ENCODE measurements at places on chromosomes 13 and 19.

- no peak for DNase-seq
These were observed 394.4 kb downstream of the SPRY2 start for GRCh38 chr13:79946556-79946955.

- no peak for DNase-seq
These were observed 204.7 kb downstream of the FGF14 start for GRCh38 chr13:102197193-102197592.

- no peak for DNase-seq
These were observed 1.4 kb upstream of the PRKD2 start for GRCh38 chr19:46718157-46718933.

DNA sequence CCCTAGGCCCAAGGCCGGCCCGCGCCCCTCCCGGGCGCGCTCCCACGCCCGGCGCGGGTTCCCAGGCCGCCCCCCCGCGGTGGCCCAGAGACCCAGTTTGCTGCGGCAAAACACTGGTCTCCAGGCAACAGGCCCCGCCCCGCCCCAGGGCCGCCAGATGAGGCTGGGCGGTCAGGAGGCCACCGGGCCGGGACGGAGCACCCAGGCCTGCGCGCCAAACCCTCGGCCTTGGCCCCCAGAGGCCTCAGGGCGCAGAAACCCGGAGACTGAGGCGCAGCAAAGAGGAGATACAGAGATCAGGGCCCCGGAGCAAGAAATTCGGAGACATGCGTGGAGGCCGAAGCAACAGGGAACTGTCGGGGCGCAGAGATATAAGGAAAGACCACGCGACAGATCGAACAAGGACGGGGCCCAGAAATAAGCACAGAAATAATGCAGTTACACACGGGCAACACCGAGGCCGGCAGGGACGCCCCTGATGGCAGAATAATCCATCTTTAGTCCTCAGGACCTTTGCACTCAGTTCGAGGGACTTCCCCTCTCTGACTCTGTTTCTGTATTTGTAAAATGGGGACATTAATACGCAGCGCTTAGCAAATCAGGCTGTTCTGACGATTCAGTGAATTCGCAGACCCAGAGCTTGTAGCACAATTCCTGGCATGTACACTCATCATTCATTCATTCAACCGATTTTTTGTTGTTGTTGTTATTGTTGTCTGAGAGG is 20.8 kb upstream of the ERCC1 start:
- peak; percentile 80 for DNase-seq

- no peak for DNase-seq
These were observed 70.8 kb upstream of the FGF14 start for GRCh38 chr13:102472650-102473049.

DNA sequence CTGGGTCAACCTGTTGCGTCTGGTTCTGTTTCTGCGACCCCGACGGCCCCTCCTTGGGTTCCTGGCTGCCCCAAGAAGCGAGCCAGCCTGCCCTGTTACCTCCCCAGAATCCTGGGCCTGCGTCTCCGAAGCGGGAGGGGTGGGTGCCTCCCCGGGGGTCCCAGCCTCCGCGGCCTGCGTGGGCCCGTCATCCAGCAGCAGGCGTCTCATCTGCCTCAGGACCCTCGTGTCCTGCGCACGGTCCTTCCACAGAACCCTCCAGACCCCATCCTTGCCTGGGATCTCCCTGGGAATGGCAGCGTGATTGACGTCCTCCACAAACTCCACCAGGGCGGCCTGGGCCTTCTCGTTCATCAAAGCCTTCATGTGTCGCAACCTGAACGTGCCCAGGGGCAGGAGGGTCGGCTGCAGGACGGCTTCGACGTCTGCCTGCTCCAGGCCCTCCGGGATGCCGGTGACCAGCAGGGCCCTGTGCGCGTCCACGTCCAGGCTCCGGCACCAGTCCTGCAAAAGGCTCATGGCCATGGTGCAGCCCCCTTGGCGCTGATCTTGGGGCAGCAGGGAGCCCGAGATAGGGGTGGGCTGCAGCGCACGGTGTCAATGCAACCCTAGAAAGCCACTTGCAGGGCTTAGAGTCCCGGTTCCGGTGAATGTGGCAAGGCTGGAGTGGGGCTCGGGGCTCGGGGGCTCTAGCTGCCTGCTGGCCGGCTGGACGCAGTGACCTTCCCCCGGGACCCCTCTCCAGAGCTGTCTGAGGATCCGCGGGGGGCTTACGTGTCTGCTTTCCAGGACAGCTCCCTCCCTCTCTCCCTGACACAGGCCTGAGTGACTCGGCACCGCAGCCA is 504 bp downstream of the PNMA8B start:
- DNase-seq = no peak

DNA sequence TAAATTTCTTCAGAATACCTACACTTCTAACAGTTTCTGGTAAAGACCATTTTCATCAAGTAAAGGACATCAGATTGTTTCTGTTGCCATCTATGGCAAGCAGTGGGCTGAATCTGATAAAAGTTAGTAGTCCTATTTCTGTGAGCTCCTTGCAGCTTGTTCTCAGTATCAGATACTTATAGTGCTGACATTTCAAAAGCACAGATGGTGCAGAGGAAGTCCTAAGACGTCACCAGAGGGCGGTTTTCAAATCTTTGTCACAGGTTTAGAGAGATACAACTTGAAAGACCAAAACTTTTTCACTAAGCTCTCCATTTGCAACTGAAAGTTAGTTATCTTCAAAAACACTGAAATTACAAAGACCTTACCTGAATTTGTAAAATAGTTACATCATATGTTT is 719.8 kb downstream of the SLITRK1 start:
- no peak for DNase-seq

DNA sequence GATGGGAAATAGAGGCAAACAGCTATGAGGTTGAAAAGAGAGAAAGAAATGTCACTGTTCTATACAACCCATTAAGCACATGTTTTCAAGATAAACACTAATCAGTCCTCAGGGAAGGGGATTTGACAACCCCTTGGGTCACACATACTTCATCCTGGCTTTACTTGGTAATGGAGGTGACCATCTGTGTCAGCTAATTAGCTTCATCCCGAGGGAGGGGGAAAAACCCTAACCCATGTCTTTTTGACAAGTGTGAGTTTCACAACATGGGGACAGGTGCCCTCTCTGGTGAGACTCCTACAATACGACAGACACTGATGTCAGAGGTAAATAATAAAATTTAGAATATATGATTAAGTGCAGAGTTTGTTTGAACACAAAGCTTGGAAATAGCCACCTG is 43.1 kb downstream of the ZNF611 start:
- DNase-seq = no peak

GRCh38 chr19:1750343-1751021 is 2.8 kb upstream of the ONECUT3 start:
- DNase-seq = no peak

DNA sequence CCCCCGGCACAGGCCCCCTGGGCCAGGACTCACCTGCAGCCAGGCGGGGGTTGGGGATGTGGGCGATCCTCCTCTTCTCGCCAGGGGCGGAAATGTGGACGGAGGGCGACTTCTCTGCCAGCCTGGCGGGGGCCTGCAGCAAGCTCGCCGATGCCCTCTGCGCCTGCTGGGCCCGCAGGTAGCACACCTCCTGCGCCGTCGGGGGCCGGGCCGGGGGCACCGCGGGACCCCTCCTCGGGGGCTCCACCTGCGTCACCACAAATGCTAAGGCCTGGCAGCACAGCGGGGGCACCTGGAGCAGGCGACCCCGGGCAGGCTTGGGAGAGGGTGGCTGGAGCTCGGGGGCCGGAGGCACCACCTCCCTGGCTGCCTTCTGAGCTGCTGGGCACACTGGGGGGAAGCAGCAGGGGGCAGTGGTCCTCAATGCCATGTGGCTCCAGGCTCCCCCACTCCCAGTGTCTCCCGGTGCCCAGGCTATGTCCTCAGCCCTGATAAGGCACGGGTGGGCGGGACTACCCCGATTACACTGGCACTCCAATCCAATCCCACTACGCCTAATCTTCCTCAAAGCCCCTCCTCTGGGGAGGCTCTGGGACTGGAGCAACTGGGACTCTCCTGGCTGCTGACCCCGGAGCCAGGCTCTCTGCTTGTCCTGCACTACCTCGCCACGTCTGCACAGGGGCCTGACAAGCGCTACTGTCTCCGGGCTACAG is 11.6 kb upstream of the ATP8B3 start:
- DNase-seq = no peak

DNA sequence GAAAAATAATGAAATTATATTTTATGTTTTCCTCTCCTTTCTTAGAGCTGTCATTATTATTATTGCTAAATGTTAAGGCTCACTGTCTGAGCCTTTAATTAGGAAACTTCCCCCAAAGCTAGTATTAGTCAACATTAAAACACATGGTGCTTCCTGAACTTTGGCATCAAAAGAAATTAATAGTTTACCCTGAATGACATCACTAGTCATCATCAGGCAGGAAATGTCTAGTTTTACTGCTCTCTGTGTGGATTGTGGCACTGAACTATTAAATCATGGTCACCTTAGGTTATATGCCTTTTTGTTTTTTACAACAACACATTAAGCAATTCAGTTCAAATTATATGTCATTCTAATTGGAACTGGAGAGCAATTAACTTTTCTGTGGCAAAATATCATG is 595.5 kb downstream of the SLITRK1 start:
- DNase-seq = no peak

DNA sequence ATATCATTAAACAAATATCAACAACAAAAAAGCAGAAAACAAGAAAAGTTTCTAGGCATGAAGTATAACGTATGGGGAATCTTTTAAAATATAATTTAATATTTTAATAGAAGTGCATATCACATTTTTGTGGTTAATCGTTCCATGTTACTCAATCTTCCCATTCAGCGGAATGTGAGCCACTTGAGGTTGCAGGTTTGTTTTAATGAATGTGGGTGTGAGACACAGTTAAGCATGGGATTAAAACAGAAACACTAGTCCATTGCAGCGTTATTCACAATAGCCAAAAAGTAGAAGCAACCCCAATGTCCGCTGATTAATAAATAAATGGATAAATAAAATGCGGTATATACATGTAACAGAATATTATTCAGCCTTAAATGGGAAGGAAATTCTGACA is 146.0 kb downstream of the NDFIP2 start:
- no peak for DNase-seq

- DNase-seq = no peak
These were observed 18.5 kb upstream of the RNF17 start for GRCh38 chr13:24745516-24745860.

DNA sequence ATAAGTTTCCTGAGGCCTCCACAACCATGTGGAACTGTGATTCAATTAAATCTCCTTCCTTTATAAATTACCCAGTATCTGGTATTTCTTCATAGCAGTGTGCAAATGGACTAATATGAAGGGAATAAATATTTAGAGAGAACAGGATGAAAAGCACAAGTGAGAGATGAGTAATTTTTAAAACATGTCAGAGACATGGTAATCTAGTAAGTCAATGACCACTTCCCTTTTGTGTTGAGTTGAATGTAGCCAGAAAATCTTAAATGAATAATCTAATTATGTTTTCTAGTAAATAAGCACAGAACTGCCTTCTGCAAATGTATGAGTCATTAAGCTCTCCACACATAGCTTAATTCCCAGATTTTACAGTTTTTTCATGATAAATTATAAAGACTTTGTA is 524.1 kb upstream of the SLITRK5 start:
- no peak for DNase-seq

DNA sequence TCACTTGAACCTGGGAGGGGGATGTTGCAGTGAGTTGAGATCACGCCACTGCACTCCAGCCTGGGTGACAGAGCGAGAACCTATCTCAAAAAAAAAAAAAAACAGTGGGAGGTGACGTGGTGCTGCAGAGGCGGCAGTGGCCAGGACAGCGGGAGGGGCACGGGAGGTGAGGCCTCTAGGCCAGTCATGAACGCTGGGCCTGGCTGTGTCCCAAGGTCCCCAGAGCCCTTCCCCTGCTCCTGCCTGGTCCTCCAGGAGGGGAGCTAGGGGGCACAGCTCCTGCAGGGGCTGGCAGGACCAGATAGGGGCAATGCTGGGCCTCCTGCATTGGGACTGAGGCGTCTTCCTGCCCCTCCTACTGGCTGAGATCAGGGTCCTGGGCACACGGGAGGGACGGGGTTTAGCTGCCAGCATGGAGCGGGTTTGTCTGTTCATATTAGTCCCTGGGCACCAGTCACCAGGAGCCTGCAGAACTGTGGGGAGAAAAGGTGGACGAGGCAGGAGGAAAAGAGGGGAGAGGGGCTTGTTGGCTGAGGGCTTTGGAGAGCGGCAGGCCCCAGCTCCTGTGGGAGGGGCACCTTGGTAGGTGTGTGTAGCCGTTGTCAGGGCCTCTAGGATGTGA is 4.5 kb downstream of the MAP2K7 start:
- DNase-seq = no peak

GRCh38 chr19:48716562-48717291 is 2.8 kb downstream of the MAMSTR start:
- DNase-seq = peak; percentile 67

- DNase-seq = no peak
These were observed 95.2 kb downstream of the PCCA start for GRCh38 chr13:100184095-100184494.

DNA sequence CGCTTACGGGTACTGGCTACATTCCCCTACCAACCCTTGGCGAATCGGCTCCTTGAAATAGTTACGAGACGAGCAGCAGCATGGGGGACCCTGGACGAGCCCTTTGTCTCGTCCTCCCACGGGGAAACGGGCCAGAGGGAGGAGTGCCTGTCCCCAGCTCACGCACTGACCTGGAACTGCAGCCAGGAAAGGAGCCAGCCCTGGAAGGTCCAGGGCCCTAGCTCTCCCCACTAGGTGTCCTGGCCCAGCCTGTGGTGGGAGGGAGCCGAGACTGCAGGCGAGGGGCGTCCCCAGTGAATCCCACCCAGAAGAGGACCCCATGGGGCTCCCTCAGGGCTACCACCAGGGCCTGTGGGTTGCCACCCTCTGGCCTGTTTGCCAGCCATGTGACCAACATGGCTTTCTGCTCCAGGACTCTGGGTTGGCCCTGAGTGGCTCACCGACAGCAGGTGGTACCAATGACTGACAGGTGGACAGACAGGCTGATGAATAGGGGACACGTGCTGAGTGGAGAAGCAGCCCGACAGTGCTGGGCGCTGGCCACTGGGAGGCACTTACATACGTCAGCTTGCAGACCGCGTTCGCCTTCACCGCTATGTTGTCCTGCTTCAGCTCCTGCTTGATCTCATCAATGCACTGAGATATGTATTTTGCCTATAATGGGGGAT is 13.2 kb downstream of the AP3D1 start:
- DNase-seq = no peak

GRCh38 chr19:55660991-55661390 is 6.2 kb downstream of the U2AF2 start:
- no peak for DNase-seq

GRCh38 chr19:35043906-35044305 is 2.4 kb downstream of the HPN start:
- DNase-seq = no peak

GRCh38 chr13:45688577-45688976 is 13.5 kb upstream of the CBY2 start:
- DNase-seq = no peak

- no peak for DNase-seq
These were observed 18.9 kb upstream of the FOSB start for GRCh38 chr19:45448887-45449299.

- no peak for DNase-seq
These were observed 2.8 kb upstream of the LIN7B start for GRCh38 chr19:49111218-49111998.

GRCh38 chr19:30116984-30117555 is 175.0 kb downstream of the URI1 start:
- no peak for DNase-seq

- peak; percentile 39 for DNase-seq
These were observed 4.1 kb downstream of the DLL3 start for GRCh38 chr19:39502640-39503417.

GRCh38 chr19:35843676-35844481 is 8.4 kb downstream of the NPHS1 start:
- no peak for DNase-seq

GRCh38 chr19:33462112-33462791 is 59.3 kb downstream of the PEPD start:
- no peak for DNase-seq

All from fibroblast of the conjunctiva (primary cell).